ENCODE measurements at places on chromosomes 11 and 22. TPM values are rescaled to one million over a fixed set of nuclear protein-coding genes. Genes with fewer than 3 reads are reported as not detected.

DNA sequence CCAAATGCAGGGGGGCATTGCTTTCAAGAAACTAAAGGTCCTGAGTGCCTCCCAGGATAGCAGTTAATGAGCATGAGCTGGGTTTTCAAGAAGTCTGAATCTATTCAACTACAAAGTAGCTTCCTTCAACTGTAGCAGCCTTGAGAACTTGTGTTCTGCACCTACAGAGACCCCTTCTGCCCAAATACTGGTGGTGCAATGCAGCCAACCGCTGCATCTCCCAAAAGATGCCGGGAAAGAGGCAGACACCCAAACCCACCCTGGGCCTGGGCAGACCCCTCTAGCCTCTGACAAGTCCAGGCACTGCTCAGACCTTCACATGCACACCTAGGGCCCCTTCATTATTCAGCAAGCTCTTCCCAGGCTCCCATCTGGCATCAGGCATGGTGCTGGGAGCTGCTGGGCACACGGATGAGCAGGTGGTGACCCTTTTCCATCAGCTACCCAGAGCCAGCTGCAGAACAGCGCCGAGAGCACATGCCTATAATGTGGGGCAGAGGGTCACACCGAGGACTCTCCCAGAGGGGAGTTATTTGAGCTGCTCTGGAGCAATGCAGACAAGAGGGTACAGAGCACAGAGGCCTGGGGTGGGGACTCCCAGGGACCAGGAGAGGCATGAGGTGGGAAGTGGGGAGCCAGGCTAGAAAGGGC lies 44.9 kb upstream of the ETS1 start:
- H3K4me3 ChIP-seq, result no peak overlapping the region
- no peaks in the 10 kb centered on the region for H3K27me3 ChIP-seq
- peaks cover 4% of the 10 kb centered on the region for H3K4me1 ChIP-seq
- no peaks in the 10 kb centered on the region for H3K36me3 ChIP-seq
- peak; percentile 89 for DNase-seq

DNA sequence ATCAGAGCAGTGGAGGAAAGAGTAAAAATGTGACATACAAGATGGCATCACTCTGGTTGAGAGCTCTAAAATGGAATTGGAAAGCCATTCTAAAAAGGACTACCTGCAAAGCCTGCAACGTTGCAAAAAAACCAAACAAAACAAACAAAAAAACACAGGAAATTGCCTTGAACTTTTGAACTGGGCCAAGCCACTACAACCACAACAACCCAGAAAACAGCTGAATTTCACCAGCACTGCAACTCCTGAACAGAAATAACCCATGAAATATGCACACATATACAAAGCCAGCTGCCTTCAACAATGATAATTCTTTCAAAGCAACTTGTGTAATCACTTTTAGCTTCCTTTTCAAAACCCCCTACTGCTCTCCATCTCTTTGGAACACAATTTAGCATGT lies 326.6 kb upstream of the LRRC4C start:
- H3K36me3 ChIP-seq, result no peaks in the 10 kb centered on the region
- no peak overlapping the region for H3K4me3 ChIP-seq
- no peak for DNase-seq
- H3K27ac ChIP-seq, result no peak overlapping the region

DNA sequence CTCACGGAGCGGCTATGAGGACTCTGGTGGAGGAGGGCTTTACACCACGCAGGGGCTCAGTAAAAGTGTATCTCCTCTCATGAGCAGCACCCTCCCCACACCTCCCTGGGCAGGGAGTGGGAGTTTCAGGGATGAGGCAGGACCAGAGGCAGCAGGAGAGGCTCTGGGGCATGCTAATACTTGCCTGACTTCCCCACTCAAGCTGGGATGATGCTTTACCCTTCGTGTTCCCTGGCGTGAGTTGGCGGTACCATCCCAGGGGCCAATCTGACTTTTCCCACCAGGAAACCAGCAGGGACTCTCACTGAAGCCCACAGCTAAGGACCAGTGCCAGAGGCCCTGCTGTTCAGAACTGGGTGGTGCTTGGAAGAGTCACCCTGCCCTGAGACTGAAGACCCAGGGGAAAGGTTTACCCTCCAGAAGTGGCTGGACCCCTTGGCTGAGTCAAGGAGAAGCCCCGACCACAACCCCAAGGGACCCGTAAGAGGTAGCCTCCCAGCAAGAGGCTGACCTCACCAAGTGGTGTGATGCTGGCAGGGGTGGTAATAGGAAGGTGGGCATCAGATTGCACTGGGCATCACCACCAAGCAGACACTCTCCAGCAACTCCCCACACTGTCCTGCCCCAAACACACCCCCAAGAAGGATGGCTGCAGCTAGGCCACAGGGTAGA lies 65.6 kb downstream of the THAP12 start:
- no peaks in the 10 kb centered on the region for H3K4me1 ChIP-seq
- peaks cover 46% of the 10 kb centered on the region for H3K27me3 ChIP-seq

GRCh38 chr11:92284558-92284957 lies 59.9 kb downstream of the FAT3 start:
- no peak overlapping the region for H3K27ac ChIP-seq
- no peak overlapping the region for H3K4me3 ChIP-seq
- no peak for DNase-seq
- no peaks in the 10 kb centered on the region for H3K36me3 ChIP-seq

DNA sequence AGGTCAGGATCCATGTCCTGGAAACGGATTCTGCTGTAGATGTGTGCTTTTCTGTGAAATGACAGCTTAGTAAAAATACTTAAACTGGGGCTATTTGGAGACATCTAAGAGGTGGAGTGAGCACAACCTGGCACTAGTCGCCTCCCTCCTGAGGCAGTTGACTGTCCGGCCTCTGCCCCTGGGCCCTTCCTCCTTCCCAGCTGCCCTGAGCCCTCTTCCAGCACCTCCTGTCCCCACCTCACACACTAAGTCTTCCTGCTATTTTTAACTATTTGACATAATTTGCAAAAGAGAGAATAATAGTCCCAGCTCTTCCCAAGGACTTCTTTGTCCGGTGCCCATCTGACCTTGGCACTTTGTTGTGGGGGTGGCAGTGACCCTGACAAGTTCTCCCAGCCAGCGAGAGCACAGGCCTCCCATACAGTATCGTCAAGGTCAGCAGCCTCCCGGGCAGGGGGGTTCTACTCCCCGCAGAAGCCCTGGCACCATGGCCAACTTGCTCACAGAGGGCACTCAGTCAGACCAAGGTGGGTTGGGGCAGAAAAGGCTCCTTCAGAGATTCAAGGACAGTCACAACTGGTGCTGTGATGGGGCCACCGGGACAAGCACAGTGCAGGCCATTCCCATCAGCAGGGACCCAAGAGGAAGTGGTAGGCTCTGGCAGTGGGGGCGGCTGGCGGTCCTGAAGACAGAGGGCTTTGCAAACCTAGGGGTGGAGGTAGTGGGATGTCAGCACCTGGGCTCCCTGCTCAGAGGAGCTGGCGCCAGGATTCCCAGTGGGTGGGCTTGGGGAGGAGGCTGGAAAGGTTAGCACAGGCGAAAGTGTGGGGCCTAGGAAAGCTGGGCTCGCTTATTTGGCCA lies 5.5 kb upstream of the NEAT1 start:
- H3K4me3 ChIP-seq, result no peak overlapping the region
- H3K4me1 ChIP-seq, result peaks cover 23% of the 10 kb centered on the region
- no peak overlapping the region for H3K27ac ChIP-seq
- no peaks in the 10 kb centered on the region for H3K27me3 ChIP-seq

DNA sequence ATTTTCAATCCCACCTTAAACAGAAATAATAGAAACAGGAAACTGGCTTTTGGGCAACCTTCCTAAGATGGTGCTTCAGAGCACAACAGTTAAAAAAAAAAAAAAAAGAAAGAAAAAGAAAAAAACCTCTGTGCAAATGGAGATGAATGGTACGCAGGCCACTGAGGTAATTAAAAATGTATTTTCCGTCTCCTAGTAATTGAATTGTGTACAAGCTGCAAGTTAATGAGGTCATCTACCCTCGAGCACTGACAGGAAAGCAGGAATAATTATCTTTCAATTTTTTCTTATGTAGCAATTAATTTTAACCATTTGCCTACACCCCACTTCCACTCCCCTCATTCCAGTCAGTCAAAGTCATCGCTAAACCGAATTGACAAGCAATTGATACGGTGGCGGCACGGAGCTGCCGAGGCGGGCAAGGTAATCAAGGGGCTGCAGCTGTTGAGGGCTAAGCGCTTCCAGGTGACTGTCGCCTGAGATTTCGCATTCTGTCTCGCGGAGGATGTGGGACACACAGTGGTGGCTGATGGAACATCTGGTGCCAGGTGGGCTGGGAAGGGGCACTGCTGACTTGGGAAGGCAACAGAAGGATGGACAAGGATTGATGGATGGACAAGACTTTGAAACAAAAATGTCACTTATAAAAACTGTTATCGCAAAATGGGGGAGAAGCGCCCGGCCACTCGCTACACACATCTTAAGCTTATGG lies 109.4 kb downstream of the RCN1 start:
- H3K27me3 ChIP-seq, result peaks cover 10% of the 10 kb centered on the region
- no peak overlapping the region for H3K4me3 ChIP-seq
- no peaks in the 10 kb centered on the region for H3K36me3 ChIP-seq
- H3K27ac ChIP-seq, result no peak overlapping the region
- peak; percentile 76 for DNase-seq
- peaks cover 4% of the 10 kb centered on the region for H3K4me1 ChIP-seq

DNA sequence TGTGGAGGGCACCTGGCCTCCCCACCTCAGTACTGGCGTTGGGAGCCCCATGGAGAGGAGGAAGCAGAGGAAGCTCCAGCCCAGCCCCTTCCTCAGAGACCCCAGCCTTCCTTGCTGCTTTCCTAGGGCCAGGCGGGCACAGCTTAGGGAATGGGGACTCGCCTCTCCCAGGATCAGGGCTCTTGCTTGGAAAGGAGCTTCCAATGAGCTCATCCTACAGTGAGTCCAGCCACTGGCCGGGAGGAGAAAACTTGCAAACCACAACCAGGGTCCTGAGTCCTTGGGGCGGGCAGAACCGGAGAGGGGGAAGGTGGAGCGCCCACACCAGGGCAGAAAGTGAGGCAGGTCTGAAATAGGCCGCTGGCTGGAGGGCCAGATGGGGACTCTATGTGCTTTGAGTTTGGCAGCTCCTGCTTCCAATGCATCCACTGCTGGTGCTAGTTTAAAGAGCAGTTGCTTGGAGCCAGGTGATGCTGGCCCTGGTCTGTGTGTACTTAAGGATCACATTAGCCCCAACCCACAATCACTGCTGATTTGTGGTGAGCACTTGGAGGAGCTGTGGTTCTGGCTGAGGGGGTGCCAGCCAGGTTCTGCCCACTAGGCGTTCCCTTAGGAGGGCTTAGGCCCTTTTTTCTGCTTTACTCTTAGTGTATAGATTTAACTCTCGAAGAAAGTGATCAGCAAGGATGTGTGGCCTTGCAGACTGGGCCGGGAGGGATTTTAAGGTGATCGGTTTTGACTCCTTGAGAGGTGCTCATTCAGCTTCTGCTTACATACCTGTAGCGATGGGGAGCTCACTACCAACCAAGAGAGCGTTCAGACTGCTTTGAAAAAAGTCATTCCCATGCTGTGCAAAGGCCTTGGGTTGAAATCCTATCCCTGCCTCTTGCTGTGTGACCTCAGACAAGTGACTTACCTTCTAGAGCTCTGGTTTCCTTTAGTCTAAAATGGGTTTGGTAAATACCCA lies 81.9 kb downstream of the TP53I11 start:
- H3K27ac ChIP-seq, result peak overlapping the region; percentile 52
- H3K36me3 ChIP-seq, result no peaks in the 10 kb centered on the region
- H3K27me3 ChIP-seq, result no peaks in the 10 kb centered on the region
- H3K4me3 ChIP-seq, result no peak overlapping the region

GRCh38 chr11:95247127-95247684 lies 16.2 kb upstream of the SESN3 start:
- no peak overlapping the region for H3K4me3 ChIP-seq
- no peak for DNase-seq
- no peaks in the 10 kb centered on the region for H3K36me3 ChIP-seq
- H3K27ac ChIP-seq, result no peak overlapping the region

The MICALL1 gene
- total RNA-seq, result 33.5 TPM

The ALDH3B2 gene
- total RNA-seq, result not detected

The MUC2 gene
- total RNA-seq, result not detected

Data from endodermal cell (in vitro differentiated cells).